ENCODE measurements at places on chromosomes 11 and 22.
A peak's percentile ranks its signal among the peaks of the same experiment; 100 is the strongest.

DNA sequence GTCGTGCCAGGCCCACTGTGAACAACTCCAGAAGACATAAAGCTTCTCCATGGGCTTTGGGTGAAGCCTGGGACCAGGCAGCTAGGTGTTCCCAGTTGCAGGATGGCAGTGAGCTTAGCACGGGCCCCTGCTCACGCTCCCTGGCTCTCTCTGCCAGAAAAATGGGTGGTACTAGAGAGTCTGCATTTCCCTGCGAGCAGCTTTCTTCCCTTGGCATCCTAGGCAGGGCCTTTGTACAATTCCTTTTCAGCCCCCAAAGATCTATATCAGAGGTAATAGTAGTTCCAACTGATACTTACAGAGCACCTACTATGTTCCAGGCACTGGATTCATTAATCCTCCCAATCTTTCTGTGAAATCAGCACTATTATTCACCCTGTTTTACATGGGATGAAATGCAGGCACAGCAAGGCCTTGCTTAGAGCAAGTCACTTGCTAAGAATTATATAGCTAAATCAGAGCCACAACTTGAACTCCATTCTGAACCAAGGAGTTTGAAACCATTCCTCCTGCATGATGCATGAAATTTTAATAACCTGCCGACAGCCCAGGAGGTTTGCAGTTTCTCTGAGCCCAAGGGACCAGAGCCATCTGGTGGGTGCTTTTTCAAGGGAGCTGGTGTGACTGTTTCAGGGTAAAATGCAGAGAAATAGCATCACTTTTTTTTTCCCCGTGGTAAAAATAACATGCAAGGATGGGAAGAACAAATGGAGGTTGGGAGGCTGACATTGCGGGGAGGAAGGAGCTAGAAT is 22.7 kb downstream of the NAV2 start:
- no peak for DNase-seq

DNA sequence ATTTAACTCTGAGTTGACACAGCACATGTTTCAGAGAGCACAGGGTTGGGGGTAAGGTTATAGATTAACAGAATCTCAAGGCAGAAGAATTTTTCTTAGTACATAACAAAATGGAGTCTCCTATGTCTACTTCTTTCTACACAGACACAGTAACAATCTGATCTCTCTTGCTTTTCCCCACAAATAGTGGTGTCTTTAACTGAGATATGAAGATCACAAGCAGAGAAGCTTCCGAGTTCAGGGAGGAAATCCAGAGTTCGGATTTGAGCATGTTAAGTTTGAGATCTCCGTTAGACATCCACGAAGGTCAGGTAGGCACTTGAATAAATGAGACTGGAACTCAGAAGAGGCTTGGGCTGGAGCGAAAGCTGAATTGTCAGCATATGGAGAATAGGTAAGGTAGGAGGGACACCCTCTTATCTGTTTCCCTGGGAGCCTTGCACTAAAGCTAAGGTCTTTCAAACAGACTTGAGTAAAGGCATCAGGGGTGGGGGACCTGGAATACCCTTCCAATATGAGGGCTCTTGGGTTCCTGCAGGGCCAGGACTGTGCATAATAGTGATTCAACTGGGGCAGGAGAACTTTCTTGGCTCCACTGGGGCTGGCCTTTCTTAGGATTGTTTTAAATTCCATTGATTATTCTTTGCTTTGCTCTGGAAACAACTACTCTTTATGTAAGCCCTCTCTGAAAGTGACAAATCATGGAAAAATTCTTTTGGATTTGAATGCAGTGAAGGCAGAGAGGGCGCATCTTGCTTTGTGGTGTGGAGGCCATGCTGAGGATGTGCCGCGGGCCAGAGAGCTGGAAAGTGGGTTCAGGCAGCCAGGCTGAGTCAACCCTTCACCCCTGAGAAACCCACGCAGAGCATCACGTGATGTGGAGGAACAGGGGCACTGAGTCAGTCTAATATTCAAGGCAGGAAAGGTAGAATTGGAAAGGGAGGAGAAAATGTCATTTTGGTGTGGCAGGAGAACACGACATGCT is 62.7 kb upstream of the AMPD3 start:
- DNase-seq, result no peak

DNA sequence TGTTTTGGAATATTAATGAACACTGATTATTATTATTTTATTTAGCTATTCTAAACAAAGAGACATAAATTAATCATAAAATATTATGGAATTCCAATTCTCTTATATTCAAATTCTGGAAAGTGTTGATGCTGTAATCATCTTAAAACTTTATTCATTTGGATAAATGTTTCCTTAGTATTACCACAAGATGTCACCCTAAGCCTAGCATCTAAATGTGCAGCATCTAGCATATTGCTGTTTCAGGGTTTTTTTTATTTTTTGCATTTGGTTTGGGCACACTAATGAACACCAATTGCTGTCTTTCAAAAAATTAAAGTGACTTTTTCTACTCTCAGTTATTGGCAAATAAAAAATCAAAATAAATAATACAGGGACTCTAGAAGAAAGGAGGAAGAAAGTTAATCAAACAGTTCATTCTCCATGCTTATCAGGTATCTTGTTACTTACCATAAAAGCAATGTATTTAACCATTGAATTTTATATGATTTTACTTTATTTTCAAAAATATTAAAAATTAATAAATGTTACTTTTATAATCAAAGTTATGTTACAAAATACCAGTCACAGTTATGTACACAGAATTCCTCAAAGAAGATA is 31.8 kb downstream of the DLG2 start:
- DNase-seq, result peak; percentile 67

- DNase-seq, result no peak
Observed at GRCh38 chr11:30585125-30585891, 845 bp downstream of the MPPED2 start.

DNA sequence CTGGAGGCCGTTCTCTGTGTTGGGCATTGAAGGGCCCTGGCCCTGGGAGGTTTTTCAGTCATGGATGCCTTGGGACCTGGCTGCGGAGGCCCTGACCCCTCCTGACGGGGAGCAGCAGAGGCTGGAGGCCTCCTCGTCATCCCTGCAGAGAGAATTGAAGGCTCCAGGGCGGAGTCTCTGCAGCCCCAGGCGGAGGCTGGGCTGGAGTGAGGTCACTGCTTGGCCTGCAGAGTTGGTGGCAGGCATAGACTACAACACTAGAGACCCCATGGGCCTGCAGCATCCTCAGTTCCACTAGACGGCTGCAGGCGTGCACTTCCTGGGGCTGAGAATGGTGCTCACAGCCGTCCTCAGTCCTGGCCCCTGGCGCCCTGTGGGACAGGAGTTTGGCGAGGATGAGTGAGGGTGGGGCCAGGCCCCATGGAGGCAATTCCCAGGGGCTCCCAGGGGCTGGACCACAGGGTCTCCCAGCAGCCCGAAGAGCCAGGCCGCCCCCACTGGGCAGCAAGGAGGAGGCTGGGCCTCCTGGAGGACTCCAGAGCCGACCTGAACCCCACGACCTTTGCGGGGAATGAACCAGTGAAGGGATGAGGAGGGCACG is 1194.9 kb downstream of the BRD1 start:
- DNase-seq, result no peak

DNA sequence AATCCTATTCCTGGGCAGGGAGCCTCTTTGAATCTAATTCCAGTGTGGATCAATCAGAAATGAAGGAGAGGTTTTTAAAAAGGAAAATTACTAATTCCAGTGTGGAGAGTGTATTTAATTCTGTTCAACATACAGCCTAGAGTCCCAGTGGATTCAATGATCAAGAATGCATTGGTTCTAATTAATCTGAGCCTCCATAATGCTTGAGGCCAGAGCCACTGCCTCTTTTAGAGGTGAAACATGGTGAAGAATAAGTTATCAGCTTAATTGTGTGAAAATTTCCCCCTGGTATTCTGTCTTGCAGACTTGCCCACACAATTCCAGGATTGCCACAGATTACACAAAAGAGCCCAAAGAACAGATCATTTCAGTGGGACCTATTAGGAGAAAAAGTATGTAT is 87.7 kb downstream of the TECTA start:
- DNase-seq, result no peak

DNA sequence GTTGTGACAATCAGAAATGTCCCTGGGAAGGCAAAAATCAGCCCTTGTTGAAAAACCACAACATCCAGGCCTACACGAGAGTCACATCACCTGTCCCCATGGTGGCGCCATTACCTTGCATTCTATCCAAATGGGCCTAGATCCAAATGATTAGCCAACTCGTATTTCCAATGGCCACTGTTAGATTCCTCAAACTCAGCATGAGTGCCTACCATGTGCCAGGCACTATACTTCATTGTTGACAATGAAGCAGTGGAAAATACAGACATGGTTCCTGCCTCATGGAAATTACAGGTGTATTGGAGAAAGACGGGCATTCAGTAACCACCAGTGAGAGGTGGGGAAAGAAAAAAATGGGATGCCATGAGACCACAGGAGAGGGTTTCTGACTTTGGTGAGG is 29.8 kb upstream of the CREB3L1 start:
- DNase-seq, result peak; percentile 78

DNA sequence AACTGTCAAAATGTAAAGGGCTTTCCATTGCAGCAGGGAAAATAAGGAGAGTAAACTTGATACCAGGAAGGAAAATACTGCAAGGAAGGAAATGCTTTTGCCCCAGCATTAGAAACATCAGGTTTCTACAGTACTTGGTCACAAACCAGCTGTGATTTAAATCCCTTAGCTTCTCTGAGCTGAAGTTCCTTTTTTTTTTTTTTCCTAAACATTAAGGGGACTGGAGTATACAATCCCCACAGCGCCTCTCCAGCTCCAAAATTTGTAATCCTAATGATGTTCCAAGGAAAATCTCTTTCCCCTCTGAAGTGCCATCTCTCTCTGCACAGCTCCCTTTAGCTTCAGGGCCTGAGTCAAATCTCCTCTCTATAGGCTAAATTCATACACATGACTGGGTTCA is 220.5 kb upstream of the PITPNB start:
- DNase-seq, result no peak

DNA sequence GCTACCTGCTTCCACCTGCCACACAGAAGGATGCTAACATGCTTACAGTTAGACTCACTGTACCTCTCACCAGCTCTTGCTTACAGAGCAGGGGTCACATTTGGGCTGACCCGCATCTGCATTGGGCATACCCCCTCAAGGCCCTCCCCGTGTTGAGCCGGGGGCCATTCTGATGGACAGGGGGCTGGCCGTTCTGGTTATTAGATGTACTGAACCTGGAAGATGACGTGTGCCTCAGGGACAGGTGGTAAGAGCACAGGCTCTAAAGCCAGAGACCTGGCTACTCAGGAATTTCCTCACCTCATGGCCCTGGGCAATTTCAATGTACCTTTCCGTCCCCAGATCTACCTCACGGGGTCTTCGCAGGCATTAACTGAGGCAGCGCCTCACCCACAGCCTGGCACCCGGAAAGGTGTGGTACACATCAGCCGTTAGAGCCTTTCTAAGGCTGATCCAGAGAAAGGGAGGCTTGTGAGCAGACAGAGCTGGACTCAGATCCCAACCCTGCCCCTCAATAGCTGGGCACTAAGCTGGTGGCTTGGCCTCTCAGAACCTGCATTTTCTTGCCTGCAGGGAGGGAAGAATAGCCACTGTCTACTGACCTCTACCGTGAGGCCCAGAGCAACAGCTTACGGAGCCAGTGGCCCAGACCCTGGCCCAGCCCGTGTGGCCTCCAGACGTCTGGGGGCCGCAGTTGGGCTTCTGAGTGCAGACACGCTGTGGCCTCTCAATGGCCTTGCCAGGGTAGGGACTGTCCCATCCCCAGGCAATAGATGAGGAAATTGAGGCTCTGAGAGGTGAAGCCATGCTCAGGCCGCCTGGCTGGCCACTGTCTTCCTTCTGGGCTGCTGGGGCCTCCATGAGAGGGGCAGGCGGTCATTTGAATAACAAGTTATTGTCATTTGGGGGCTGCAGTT is 100.6 kb downstream of the MORC2 start:
- no peak for DNase-seq

GRCh38 chr22:25567251-25567675 is 2.8 kb downstream of the GRK3 start:
- DNase-seq, result no peak

DNA sequence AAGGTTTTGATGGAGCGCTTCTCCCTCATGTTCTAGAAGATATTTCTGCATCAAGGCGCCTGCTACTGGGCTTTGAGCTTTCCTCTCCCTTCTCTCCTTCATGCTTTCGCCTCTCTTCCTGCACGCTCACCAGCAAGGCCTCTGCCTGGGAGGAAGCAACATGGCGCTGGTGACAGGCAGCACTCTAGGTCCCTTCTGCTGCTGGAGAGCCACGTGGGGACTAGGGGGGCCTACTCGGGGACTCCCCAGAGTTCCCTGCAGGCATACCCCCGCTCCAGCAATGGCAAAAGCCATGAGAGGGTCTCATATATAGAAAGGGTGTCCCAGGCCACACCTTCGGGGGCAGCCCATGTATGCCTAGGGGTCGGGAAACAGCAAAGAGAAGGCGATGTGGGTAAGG is 49.7 kb downstream of the GRIK4 start:
- no peak for DNase-seq

GRCh38 chr11:127070808-127071207 is 70.2 kb upstream of the KIRREL3 start:
- no peak for DNase-seq

- DNase-seq, result peak; percentile 66
Observed at GRCh38 chr22:23849009-23850006, 8.4 kb upstream of the SLC2A11 start.

DNA sequence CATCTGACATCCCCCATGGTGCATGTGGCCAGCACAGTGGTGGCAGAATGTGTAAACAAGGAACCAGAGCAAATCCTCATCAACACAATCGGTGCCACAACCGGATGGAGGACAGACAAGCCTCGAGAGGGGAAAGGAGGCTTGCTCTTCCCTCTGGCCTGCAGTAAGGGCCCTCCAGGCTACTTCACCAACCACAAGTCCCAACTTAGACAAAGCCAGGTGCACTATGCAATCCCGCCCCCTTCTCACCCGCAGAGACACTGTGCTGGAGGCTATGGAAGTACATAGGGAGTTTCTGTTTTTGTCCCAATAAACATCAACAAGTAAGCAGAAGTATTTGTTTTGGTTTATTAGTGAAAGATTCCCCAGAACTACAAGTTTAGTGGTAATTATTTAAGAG is 54.3 kb downstream of the SPATA19 start:
- DNase-seq, result no peak

DNA sequence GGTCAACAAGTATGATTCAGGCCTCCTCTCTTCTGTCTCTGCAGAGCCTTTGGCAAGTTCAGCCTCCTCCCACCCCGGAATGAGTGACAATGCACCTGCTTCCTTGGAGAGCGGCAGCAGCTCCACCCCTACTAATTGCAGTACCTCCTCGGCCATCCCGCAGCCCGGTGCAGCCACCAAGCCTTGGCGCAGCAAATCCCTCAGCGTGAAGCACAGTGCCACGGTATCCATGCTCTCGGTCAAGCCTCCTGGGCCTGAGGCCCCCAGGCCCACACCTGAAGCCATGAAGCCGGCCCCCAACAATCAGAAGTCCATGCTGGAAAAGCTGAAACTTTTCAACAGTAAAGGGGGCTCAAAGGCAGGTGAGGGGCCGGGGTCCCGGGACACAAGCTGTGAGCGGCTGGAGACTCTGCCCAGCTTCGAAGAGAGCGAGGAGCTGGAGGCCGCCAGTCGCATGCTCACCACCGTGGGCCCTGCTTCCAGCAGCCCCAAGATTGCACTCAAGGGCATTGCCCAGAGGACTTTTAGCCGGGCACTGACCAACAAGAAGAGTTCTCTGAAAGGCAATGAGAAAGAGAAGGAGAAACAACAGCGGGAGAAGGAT is 220.6 kb downstream of the NAV2 start:
- DNase-seq, result no peak
